NCI-H1930 (cell line): ENCODE measurements at places on chromosomes 1 and 21.

DNA sequence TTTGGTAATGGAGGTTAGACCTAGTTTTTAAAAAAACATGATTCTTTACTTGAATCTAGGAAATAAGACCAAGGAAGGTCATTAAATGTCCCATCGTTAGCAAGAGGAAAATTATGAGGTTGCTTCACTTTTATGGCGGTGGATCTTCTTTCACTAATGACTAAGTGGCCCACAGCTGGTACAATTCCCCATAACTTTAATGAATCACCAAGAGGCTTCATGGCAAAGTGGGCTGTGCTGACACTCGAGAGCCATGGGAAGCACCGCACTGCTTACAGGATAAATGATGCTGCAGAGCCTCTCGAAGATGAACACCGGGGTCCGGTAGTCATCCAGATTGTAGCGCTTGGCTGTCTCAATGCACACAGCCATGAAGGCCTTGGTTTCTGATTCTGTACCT lies 108.8 kb downstream of the UBR4 start:
- no peak for DNase-seq

- no peak for DNase-seq
Observed at GRCh38 chr1:66940981-66941380, 16.2 kb downstream of the MIER1 start.

GRCh38 chr1:109142260-109142659 lies 28.3 kb downstream of the ELAPOR1 start:
- DNase-seq: no peak

- DNase-seq: no peak
Observed at GRCh38 chr1:200628223-200628881, 7.8 kb upstream of the KIF14 start.

GRCh38 chr1:10651793-10652192 lies 144.7 kb downstream of the CASZ1 start:
- DNase-seq: no peak

DNA sequence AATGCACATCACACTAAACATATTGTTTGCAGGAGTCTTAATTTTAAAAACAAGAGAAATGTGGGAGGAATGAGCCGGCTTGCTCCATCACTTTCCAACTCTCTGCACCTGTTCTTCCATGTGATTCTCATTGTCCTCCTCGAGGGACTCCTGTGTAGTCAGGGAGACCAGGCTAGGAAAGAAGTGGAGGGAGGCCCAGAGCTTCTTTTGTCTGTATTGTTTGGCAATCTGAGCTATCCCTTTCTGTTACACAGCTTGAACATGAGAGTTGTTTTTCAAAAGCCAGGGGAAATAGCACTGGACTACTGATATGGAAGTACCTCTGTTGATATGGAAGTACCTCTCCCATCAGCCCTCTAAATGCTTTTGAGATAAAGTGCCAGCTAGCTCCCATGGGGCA lies 18.8 kb upstream of the LRRC8D start:
- DNase-seq: peak; percentile 65

DNA sequence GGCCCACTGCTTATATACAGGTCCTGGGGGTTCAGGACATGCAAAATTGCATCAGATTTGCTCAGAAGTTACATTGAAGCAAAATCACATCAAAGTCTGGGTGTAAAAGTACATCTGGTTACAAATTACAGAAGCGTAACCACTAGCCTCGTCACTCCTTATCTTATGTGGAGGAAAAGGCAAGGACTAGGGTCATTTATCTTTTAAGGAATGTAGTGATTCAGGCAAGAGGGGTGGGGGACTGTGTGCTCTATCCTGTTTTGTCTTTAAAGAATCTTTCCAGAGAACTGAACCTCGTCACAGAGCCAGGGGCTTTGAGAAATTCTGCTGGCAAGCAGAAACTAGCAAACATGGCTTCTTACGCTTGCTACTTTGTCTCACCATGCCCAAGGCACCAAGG lies 61.1 kb upstream of the RAB4A start:
- no peak for DNase-seq

- peak; percentile 27 for DNase-seq
Observed at GRCh38 chr1:236141447-236142252, 689 bp upstream of the GPR137B start.

- no peak for DNase-seq
Observed at GRCh38 chr21:46361176-46361575, 37.2 kb downstream of the PCNT start.

GRCh38 chr1:171427852-171428471 lies 57.4 kb upstream of the PRRC2C start:
- no peak for DNase-seq

GRCh38 chr1:180145446-180145845 lies 9.2 kb upstream of the QSOX1 start:
- DNase-seq: no peak

DNA sequence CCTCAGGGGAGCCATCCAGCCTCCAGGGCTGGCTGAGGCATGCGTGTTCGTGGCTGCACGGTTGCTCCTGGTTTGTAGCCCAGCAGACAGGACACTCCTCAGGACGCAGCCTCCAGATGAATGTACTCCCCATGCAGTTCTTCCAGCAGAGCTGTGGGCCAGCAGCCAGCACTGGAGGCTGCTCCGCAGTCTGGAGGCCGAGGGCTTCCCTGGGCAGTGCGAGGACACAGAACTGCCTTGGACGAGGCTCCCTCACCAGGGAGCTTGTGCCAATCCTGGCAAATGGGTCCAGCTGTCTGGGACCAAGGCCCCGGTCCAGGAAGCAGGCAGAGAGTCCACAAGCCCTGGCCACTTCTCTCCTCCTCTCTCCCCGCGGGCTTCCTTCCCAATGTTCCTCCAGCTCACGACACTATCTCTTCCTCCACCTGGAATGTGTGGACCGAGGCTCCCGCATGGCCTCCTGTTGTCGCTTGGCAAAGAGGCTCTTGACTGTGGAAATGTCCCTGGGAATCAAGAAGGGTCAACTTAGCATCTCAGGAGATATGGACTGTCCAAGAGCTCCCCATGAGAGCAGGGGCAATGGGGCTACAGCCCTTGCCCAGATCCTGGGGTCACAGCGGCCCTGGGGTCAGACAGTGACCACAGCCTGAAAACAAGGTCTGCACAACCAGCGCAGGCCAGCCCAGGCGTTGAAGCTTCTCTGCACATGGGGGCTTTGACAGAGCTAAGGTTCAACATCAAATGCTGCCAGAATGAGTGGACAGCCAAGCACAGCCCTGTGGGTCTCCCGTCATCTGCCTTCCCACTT lies 5.3 kb downstream of the EDN2 start:
- DNase-seq: no peak

DNA sequence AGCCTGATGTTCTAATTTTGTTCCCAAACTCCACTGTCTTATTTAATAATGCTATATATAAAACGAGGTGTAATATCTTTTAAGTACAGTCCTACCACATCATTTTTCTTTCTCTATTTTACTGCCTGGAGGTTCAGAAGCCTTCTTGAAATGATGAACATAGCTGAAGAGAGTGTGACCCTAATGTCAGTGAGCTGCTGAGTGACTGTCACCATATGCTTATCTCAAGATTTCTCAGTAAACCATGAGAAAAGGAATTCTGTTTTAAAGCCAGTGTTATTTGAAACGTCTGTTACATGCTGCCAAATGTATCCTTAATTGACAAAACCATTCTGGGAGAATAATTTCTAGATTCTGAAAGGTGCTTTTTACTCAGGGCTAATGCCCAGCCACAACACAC lies 503.5 kb upstream of the TMPRSS15 start:
- no peak for DNase-seq

- no peak for DNase-seq
Observed at GRCh38 chr1:246888522-246888921, 43.2 kb downstream of the AHCTF1 start.

- no peak for DNase-seq
Observed at GRCh38 chr1:154822717-154823116, 47.4 kb downstream of the KCNN3 start.

DNA sequence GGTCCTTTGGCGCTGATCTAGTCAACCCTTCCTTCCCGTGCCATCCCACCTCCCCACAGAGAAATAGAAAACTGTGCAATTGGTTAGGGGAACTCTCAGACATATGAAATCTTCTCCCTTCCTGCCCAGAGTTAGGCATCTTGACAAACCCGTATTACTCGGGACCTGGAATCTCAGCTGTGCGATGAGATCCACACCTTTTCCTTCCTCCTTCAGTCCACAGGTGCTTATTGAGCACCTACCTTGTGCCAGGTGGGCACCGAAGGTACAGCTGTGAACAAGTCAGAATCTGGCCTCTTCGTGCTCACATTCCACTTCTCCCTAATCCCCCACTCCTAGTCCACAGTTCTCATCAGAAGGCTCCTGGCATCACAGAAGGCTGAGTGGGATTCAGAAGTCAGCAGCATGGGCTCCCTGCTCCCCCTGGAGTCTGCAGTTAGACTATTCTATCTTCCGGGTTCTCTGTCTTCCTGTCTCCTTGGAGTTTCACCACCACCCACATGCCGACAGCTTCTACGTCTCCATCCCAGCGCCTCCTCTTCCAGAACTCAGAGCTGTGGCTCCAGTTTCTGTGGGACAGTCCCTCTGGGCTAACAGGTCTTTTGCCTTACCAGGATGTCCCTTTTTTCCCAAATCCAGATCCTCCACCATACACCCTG lies 23.0 kb downstream of the KNCN start:
- no peak for DNase-seq

- no peak for DNase-seq
Observed at GRCh38 chr1:166235728-166236127, 68.9 kb upstream of the FAM78B start.

- DNase-seq: no peak
Observed at GRCh38 chr1:199821029-199821779, 206.3 kb upstream of the NR5A2 start.

- no peak for DNase-seq
Observed at GRCh38 chr21:38402795-38403194, 95.5 kb downstream of the ERG start.

- DNase-seq: no peak
Observed at GRCh38 chr1:97505816-97506215, 415.0 kb downstream of the DPYD start.

DNA sequence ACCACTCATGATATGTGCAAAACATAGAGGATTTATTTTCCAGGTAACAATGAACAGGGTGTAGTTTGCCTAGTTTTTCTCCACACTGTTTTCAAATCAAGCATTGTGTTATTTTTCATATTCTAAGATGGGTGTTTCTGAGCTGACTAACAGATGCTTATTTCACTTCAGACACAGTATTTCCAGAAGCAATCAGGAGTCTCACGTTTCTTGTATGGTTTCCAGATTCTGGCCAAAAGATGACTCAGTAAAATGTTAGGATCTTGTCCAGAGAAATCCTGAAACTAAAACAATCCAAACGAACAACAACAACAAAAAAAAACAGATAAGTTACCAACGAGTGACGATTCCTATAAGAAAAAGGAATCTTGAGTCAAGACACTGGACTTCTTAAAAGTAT lies 5.3 kb downstream of the UTS2 start:
- no peak for DNase-seq

DNA sequence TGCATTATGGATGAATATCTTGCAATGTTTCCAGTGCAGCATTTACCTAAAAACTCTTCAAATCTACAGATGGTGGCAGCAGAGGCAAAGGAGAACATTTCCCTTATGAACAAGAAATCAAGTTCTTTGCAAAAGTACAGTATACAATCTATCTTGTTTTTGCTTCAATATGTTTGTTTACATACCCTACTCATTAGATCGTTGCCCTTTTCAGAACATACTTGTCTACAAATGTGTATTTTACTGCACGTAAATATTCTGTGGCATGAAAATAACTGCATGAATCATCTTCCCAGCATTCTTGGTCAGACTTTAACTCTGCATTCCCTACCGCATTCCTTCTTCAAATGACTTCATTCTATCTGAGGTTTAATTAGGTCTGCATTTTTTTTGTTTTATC lies 212.7 kb downstream of the ZP4 start:
- no peak for DNase-seq

GRCh38 chr1:71074681-71075080 lies 6.2 kb downstream of the ZRANB2 start:
- DNase-seq: no peak

- no peak for DNase-seq
Observed at GRCh38 chr1:247156787-247157232, 15.0 kb downstream of the ZNF124 start.

- DNase-seq: no peak
Observed at GRCh38 chr1:208129060-208129459, 115.1 kb downstream of the PLXNA2 start.
